ENCODE measurements at places on chromosomes 3 and 15.

- no peak for DNase-seq
Observed at GRCh38 chr3:14386254-14386653, 16.2 kb upstream of the SLC6A6 start.

DNA sequence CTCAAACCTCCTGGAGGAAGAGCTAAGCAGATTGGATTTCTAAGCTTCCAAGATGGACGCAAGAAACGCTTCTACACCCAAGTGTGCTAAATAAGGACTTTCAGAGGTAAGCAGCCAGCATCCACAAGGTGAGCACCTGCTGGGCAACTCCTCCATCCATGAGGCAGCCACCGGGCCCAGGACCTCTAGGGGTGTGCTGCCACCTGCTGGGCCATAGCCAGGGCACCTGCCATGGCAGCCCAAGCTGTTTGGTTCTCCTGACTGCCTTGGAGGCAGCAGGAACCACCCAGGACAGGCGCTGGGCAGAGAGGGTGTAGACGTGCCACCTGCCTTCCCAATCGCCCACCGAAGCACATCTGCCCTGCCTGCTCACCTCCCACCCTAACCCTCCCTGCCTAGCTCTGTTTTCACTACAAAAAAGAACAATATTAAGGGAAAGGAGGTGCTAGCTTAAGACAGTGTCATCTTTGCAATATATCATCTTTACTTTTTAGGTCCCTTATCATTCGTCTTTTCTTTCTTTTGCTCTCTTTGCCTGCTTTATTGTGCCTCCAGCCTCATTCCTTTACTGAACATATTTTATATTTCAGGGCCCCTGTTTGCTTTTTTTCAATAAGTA lies 12.9 kb downstream of the C15orf62 start:
- peak; percentile 89 for DNase-seq

GRCh38 chr3:181464033-181464694 lies 247.6 kb upstream of the SOX2 start:
- no peak for DNase-seq

DNA sequence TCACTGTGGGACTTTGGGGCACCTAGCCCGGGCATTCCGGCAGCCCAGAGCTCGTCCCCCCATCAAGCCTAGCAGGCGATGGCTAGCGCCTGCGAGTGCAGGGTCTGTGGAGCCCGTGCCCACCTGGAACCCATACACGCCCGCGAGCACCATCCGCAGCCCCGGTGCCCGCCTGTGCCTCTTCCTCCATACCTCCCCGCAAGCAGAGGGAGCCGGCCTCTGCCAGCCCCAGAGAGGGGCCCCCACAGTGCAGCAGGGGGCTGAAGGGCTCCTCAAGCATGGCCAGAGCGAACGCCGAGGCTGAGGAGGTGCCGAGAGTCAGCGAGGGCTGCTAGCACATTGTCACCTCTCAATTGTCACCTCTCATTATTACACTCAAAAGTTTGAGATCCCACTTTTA lies 167.8 kb upstream of the EPHA6 start:
- no peak for DNase-seq

DNA sequence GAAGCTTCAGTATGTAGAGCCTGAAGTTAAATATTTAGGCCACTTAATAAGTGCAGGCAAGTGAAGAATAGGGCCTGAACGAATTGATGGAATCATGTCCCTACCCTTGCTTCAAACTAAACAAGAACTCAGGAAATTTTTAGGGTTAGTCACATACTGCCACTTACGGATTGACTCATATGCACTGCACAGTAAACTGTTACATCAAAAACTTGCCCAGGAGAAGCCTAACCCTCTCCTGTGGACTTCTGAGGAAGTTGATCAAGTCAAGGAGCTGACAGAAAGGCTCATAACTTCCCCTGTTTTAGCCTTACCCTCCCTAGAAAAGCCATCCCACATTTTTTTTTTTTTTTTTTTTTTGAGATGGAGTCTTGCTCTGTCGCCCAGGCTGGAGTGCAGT lies 20.6 kb upstream of the KBTBD12 start:
- no peak for DNase-seq

- DNase-seq: no peak
Observed at GRCh38 chr15:78307976-78308375, 8.6 kb upstream of the SKIC8 start.

DNA sequence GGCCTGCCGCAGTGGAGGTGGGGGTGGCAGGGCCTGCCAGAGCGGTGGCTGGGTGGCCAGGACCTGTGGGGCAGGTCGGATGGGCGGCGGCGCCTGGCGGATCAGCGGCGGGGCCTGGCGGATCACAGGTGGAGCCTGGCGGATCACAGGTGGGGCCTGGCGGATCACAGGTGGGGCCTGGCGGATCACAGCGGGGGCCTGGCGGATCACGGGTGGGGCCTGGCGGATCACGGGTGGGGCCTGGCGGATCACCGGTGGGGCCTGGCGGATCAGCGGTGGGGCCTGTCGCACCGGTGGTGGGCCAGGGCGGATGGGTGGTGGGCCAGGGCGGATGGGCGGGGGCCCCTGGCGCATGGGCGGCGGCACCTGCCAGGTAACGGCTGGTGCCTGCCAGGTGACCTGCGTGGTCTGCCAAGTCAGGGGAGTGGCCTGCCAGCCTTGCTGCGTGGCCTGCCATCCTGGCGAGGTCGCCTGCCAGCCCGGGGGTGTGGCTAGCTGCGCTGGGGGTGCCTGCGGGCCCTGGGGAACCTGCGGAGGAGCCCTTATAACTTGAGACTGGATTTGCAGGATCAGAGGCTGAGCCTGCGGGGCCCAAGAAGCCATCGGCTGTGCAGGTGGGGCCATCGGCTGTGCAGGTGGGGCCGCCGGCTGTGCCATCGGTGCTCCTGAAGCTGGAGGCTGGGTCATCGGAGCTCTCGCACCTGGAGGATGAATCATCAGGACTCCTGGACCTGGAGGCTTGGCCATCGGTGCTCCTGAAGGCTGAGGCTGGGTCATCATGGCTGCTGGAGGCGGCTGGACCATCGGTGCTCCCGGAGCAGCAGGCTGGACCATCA lies 1.3 kb downstream of the MAGEL2 start:
- DNase-seq: no peak

GRCh38 chr3:114566162-114566755 lies 272.4 kb downstream of the TIGIT start:
- no peak for DNase-seq

- peak; percentile 66 for DNase-seq
Observed at GRCh38 chr15:57213862-57214261, 162.4 kb upstream of the CGNL1 start.

- no peak for DNase-seq
Observed at GRCh38 chr3:188184649-188185048, 30.7 kb downstream of the LPP start.

DNA sequence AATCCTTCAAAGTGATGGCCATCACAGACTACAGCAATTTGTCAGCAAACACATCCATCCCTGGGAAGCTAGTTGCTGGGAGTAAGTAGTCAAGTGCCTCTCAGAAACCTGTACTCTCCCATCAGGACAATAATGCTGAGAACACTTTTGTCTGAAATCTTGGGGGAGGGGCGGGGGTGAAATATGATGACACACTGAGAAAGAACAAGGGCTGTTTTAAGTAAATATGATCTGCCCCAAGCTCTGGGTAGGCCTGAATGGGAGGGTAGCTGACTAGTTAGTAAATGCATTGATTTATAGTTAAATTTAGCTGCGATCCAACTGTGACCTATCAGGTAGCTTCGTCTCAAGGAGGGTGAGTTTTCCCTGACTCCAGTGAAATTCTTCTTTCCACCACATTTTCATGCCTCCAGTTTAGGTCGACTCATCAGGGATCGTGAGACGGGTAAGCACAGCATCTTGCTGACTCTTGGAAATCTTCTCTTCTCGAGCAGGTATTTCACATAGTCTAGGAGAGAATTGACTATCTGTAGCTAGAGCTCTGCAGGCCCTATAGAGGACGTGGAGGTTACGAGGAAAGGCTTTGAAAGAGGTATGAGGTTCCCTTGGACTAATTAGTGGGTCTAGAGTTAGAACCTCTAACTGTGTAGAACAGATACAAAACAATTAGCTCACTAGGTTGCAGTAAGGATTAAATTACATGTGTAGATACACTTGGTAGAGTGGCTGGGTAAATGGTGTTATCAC lies 213.4 kb upstream of the SLC2A2 start:
- DNase-seq: no peak

GRCh38 chr3:10758304-10759037 lies 57.6 kb upstream of the SLC6A11 start:
- DNase-seq: peak; percentile 69

DNA sequence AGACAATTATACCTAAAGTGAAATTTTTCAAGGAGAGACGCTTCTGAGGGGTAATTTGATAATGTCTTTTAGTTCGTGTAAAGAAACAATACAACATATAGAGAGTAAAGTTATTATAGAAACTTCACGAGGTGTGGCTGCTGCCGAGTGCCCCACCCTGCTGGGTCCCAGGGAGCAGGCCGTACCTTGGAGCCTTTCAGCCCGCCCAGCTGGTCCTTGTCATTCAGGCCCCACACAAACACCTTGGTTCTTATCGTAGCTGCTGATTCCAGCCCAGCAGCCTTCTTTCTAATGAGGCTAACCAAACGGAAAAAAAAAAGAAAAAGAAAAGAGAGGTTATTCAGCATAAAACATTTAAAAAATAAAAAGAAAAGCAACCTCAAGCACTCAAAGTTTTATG lies 83.1 kb upstream of the OCA2 start:
- DNase-seq: peak; percentile 79

DNA sequence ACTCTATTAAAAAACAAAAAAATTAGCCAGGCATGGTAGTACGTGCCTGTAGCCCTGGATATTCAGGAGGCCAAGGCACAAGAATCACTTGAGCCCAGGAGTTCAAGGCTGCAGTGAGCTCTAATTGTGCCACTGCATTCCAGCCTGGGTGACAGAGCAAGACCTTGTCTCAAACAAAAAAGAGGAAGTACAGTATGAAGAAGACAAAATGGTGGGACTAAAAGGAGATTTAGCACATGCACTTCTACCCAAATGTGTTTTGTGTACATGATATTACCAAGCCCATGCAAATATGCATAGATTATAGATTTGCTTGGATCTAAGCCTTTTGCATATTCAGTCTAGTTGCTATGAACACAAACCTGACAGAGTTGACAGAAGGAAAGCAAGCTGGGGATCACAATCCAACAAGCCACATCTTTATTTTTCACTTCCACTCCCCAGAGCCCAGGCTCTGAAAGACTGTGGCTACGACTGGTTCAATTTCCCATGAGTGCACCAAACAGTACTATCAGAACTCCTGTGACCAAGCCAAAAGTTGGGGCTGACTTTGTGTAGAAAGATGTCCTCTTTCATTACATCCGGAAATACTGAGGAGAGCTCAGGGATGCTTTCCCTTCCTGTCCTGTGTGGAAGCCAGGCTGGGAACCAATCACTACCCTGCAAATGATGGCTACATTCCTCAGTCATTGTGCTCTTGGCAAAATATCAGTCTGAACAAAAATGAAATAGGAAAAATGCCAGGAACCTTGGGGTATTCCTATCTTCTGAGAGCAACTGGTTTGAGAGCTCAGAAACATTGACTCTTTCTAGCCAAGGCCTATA lies 49.4 kb downstream of the TGM4 start:
- DNase-seq: no peak

- DNase-seq: no peak
Observed at GRCh38 chr3:17013571-17013970, 128.8 kb downstream of the PLCL2 start.

- DNase-seq: no peak
Observed at GRCh38 chr3:81622395-81622794, 139.1 kb downstream of the GBE1 start.

DNA sequence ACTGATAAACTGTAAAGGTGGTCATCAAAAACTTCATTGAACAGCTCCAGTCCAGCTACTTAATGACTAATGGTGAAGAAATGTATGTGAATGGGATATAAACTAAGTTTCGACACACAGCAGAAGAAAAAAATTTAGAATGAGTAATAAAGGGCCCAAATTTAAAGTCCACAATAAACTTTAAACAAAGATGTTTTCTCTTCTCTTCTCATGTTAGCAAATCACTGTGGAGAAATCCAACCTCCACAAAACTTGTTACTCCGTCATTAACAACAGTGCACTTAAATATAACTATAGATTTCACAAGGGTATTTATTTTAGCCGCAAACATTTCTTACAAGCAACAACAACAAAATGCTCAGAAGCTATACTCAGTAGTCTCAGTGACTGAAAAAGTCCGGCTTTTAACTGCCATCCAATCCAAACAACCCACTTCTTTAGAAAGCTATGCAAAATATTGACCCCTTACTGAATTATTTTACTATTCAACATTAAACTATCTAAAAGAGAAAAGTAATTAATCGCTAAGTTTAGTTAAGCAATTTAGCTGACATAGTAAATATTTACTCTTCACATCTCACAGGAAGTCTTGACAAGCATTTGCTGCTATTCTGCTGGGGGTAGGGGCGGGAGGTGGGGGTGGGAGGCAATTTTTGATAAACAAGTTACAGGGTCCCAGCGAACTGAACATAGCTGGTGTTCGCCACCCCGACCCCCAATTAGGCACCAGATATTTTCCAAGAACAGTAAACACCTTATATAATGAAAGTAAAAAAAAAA lies 2.4 kb downstream of the IGF2BP2 start:
- no peak for DNase-seq

GRCh38 chr3:99868311-99868646 lies 50.6 kb downstream of the CMSS1 start:
- DNase-seq: no peak

- no peak for DNase-seq
Observed at GRCh38 chr15:85062560-85062959, 80.9 kb downstream of the PDE8A start.

- DNase-seq: peak; percentile 74
Observed at GRCh38 chr15:65400760-65401610, 21.8 kb downstream of the IGDCC4 start.

- no peak for DNase-seq
Observed at GRCh38 chr3:195095035-195095703, 175.8 kb downstream of the XXYLT1 start.

DNA sequence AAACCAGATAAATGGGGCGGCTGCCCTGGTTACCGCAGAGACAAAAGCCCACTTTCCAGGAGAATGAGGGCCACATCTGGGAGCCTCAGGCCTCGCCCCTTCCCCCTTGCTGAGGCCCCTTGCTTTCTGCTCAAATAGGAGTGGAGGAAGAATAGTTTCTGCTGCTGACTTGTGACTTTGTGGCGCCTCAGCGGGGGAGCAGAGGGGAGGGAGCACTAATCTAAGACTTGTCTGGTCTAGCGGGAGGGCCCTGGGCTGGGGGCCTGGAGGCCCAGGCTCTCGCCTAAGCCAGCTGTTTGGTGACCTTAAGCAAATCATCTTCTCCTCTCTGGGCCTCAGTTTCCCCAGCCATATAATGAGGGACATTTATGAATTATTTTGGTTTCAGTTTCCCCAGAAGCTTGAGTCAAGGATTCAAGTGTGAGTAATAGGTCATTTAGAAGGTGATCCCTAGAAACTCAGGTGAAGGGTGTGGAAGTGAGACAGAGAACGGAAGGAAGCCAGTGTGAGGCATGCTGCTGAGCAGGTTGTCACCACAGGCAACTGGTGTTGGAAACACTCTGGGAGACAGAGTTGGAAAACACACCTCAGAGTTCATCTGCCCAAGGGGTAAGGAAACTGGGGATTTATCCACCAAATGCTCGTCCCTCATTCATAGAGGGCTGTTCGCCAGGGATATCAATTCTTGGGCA lies 25.9 kb upstream of the SMAD3 start:
- DNase-seq: peak; percentile 74

Measured in small intestine (tissue), 16 donors.